ENCODE measurements at places on chromosomes 2 and 18.

DNA sequence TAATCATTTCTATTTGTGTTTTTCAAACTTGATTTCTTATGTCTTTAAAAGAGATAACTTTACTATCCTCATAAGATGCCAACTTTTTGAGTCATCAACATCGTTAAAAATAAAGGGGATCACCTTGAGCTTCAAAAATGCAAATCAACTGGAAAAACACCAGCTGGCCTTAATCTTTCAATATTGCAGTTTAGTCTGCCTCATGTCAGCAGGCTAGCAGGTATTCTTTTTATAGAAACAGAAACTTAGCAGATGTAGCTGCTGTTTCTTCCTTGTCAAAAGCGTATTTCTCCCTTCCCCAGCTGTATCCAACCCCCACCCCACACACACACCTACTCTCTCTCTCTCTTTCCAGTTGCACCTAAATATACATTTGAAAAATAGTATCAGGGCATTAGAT, 154.1 kb upstream of the ZNF804A start:
- DNase-seq, result no peak

- no peak for DNase-seq
These were observed 105.6 kb downstream of the SETBP1 start for GRCh38 chr18:44786257-44786656.

GRCh38 chr2:205775097-205775877, 93.0 kb downstream of the NRP2 start:
- DNase-seq, result no peak

DNA sequence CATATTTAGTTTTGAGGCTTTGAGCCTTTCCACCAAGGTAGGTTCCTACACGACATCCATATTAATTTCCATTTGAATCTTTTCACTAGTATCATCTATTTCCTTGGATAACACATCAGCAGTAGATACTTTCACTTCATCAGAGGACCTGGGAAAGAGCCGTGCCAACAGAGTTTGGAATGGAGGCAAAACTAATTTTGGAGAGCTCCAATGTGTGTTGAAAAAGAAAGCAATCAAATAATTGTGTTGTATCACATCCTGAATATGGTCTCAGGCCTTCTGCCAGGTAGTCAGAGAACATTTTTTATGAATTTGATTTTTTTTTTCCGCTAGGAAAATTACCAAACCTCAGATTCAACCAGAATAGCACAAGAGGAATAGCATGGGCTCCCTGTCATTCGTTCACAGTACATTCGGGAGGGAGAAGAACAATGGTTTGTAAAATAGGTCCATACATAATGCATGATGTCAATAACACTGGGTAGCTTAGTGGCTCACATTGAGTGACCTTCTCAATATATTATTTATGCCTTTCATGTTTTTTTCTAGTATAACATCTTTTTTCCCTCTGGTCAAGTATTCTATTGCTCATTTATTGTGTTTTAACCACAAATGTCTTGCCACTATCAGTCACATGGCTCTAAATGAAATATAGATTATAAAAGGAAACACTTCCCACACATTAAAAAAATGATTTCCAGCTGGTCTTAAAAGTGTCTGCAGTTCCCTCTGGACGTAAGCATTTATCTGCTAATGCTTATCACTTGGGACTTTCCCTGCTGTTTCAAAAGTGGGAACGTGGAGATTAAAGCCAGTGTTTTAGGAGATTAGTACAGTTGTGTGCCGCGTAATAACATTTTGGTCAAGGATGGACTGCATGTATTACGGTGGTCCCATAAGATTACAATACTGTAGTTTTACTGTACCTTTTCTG, 68.6 kb upstream of the RAPH1 start:
- no peak for DNase-seq

- no peak for DNase-seq
These were observed 5.2 kb upstream of the ARID5A start for GRCh38 chr2:96531366-96531765.

DNA sequence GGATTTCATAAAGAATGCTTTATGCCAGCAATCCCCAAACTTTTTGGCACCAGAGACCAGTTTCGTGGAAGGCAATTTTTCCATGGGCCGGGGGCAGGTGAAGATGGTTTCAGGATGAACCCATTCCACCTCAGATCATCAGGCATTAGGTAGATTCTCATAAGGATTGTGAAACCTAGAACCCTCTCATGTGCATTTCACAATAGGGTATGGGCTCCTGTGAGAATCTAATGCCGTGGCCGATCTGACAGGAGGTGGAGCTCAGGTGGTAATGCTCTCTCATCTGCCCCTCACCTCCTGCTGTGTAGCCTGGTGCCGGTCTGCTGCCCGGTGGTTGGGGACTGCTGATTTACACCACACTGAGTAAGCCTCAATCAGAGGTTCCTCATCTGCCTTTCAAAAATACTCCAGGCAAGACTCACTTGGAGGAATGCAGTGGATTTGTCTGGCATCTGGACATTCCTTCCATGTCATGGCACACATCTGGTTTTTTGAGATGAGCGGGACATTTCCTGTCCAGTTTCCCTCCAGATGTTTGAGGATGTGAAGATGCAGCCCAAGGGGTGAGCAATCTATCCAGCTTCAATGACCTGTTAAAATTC, 185.8 kb downstream of the VAPA start:
- DNase-seq, result no peak

DNA sequence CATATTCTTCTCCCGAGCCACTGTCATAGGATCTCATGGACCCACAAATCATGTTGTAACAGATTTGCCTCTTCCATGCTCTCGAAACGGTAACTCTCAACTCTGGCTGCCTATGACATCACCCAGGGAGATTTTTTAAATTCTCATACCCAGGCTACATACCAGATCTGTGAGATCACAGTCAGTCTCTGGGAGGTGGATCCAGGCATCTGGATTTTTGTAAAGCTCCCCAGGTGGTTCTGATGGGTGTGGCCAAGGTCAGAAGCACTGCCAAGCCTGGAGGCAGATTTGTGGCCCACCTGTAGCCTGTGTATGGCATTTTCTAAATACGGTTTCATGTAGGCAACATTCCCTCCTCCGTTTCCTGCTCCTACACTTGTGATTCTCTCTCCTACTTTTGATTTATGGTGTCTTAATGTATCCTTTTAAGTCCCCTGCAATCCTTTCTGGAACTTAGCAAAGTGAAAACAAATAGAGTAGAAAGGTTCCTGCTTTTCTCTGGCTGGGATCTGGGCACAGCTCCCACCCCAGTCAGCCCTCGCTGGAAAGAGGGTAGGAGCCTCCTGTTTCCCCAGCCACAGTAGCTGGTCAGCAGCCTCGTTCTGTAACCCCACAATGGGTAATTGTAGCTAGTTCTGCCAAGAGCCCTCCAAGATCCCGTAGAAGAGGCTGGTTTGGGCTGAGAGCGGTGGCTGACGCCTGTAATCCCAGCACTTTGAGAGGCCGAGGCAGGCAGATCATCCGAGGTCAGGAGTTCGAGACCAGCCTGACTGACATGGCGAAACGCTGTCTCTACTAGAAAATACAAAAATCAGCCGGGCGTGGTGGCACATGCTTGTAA, 96.2 kb downstream of the KLHL29 start:
- DNase-seq, result peak; percentile 63

GRCh38 chr2:7077660-7078267, 160.6 kb downstream of the RNF144A start:
- DNase-seq, result no peak

DNA sequence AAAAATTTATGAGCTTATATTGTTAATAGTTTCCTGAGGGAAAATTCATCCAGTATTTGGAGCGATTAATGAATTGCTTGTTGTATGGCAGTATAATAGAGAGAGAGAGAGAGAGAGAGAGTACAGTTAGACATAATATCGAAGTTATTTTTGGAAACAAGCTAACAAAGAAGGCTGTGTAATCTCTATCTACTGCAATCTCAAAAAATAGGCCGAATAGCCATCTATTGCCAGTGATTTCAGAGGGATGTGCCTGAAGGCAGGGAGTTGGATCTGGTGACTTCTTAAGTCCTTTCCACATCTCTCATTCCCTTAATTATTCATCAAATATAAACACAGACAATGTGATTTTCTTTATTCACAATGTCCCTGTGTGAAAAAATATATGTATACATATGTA, 433.1 kb upstream of the RAB12 start:
- DNase-seq, result no peak

GRCh38 chr2:55530539-55531081, 11.1 kb downstream of the CFAP36 start:
- no peak for DNase-seq

DNA sequence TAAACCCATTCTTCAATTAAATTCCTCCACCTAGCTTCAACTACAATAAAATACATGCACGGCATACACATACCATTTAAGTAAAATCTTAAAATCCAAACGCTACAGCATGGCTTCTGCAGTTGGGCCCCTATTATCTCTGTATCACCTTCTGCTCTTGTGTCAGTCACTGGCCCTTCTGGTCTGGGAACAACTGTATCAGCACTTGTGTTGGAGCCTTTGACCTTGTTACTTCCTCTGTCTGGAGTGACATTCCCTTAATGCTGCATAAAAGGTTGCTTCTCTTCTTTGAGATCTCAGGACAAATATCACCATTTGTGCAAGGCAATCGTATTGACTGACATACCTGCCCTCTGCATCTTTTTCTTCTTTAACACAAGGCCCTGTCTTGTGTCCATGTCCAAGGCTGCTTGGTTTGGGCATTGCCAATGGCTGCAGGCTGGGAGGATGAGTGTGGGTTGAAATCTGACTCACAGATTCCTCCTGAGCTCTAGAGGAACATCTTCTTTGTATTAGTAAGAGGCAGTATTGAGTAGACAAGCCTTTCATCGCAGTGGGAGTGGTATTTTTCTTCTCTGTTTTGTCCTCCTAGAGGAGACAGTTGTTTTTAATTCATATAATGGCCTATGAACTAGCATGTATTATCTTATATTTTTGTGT, 267.8 kb upstream of the TRIB2 start:
- DNase-seq, result no peak

DNA sequence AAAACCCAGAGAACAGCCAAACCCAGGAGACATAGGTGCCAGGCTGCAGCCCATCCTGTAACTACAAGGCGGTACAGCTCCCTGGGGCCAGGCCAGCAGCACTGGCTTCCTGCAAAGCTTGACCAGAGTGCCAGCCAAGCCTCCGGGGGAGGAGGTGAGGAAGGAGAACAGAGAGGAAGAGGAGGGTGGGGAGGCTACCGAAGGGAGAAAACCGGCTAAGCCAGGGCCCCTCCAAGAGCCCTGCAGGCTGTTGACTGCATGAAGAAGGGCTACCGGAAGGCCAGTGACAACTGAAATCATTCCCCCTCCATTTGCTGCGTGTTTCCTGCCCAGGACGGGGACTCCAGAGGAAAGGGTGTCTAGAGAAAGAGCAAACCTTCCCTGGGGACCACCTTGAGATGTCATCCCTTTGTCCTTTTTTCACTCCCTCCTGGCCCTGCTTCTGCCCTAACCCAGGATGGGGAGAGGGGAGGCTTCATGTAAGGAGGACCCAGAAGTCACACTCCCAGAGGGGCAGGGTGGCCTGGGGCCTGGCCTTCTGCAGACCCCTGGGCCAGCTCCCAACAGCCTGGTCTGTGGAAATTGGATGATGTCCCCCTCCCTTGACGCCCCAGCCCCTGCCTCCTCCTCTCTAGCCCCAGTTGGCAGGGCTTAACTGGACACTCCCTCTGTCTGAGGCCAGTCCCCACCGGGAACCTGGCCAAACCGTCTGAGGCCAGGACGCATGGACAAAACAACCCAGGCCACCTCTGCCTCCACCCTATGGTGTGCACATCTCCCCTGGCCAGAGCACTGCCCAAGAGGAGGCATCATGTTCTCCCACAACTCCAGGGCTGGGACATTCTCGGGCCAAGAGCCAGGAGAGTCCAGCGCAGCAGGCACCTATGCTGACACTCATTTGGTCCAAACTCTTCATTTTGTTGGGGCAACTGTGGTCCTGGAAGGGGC, 207.8 kb downstream of the CYP26B1 start:
- DNase-seq, result no peak

DNA sequence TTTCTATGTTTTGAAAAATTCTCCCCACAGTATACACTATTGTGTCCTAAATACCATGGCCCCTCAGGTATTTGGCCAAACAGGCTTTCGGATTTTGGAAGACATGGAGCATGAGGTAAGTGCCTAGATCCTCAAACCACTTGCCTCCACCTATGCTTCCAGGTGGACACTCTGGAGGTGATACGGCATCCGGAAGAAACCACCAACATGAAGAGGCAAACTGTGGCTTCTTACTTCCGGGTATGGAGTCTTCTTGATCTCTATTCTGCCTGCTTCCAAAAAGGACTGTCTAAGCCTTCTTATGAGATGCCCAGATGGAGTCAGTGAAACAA, 252.0 kb upstream of the SP5 start:
- no peak for DNase-seq

DNA sequence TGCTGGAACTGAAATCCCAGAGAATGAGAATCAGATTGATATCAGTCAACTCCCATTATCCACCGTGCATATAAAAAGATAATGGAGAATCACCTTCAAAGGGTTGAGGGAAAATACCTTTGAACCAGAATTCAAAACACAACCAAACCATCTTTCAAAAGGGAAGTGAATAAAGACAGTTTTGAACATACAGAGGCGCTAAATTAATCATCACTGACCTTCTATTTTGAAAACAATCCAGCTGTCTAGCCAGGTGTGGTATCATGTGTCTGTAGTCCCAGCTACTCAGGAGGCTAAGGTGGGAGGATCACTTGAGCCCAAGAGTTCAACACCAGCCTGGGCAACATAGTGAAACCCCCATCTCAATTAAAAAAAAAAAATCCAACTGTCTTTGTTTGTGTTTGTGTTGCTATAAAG, 63.6 kb downstream of the TRABD2A start:
- no peak for DNase-seq

GRCh38 chr2:171523088-171524017, 1.1 kb downstream of the CYBRD1 start:
- DNase-seq, result no peak

DNA sequence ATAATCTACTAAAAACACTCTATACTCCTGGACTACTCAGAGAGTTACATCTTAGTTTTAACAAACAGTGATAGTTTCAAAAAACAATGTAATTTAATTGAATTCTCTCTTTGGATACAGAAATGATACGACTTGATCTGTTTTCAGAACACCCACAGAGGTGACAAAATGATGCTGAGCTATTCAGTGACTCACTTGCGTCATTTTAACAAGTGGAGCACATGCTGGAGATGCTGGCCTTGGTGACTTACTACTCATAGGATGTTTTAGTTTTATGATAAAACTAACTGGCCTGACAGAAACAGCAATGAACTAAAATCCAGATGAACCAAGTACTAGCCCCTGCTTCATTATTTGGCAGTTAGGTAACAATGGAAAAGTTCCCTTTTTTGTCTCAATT, 101.3 kb upstream of the ITGB6 start:
- no peak for DNase-seq

DNA sequence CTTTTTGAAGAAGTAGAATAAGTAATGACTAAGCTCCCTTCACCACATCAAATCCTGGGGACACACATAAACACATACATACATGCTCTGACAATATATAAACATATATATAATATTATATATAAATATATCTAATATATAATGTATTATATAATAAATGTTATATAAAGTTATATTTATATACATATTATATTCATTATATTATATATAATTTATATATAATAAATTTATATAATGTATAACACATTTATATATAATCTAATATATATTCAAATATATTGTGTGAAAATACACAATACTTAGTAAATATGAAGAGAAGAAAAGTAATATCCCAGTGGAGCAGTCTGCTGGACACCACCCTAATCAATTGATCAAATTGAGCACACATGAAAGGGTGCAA, 2177.9 kb upstream of the CELF4 start:
- DNase-seq, result no peak

- no peak for DNase-seq
These were observed 113.1 kb downstream of the CYP26B1 start for GRCh38 chr2:72034353-72035095.

- no peak for DNase-seq
These were observed 7.4 kb downstream of the PTGR3 start for GRCh38 chr18:75201282-75202270.

- no peak for DNase-seq
These were observed 1.5 kb downstream of the GALR1 start for GRCh38 chr18:77250926-77251729.
